ENCODE measurements at places on chromosomes 12 and 14.

GRCh38 chr14:68586896-68587751, 205.7 kb downstream of the ZFP36L1 start:
- peak; percentile 83 for DNase-seq

GRCh38 chr12:107042801-107043200, 50.5 kb downstream of the CRY1 start:
- no peak for DNase-seq

GRCh38 chr14:32468955-32469354, 139.9 kb downstream of the AKAP6 start:
- DNase-seq, result peak; percentile 51

- DNase-seq, result no peak
Observed at GRCh38 chr12:70252832-70253231, 9.6 kb downstream of the CNOT2 start.

DNA sequence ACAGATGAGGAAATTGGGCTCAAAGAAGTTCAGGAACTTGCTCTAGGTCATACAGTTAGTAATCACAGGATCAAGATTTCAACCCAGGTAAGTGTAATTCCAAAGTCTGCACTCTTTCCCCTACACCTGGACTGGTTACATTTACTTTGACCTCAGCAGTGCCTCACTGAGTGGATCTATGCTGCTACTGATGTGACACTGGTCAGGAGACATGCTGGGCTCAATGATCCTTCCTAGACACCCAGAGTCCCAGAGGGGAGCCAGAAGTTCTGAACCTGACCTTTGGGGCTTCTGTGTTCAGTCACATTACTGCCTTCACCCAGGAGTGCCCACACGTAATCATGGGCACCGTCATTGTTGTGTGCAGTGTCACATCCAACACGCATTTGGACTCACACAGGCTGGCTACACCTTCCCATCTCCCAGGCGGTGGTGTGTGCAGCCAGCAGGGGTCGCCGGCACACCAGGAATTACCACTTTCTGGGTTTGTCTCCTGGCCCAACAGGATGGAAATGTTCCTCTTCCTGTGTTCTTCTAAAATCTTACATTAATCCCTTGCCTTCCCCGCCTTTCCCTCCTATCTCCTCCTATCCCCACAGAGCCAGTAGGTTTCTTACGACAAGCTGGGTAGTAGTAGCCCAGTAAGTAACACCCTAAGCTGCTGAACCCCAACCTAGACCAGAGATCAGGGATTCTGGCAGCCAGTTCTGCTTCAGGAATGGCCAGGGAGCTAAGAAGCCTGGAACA, 25.6 kb downstream of the CALCOCO1 start:
- DNase-seq, result peak; percentile 91

DNA sequence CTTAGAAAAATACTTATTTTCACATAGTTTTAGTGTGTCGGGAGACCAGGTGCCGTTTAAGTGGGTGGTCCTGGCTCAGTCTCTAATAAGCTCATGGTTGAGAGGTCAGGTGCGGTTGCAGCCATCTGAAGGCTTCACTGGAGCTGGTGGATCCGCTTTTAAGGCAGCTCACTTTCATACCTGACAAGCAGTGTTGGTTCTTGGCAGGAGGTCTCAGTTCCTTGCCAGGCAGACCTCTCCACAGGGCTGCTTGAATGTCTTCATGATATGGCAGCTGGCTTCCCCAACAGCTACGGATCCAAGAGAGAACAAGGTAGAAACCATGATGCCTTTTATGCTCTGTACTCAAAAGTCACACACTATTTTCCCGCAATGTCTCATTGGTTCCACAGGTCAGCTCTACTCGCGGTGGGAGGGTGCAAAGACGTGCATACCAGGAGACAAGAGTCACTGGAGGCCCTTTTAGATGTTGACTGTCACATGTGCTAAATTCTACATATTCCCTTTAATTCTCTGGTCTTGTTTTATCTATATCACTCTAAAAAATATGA, 8.0 kb upstream of the ZDHHC17 start:
- DNase-seq, result no peak

GRCh38 chr14:57319636-57320192, 50.9 kb downstream of the AP5M1 start:
- no peak for DNase-seq
